ENCODE measurements at places on chromosomes 7 and 10.
A peak's percentile ranks its signal among the peaks of the same experiment; 100 is the strongest.

DNA sequence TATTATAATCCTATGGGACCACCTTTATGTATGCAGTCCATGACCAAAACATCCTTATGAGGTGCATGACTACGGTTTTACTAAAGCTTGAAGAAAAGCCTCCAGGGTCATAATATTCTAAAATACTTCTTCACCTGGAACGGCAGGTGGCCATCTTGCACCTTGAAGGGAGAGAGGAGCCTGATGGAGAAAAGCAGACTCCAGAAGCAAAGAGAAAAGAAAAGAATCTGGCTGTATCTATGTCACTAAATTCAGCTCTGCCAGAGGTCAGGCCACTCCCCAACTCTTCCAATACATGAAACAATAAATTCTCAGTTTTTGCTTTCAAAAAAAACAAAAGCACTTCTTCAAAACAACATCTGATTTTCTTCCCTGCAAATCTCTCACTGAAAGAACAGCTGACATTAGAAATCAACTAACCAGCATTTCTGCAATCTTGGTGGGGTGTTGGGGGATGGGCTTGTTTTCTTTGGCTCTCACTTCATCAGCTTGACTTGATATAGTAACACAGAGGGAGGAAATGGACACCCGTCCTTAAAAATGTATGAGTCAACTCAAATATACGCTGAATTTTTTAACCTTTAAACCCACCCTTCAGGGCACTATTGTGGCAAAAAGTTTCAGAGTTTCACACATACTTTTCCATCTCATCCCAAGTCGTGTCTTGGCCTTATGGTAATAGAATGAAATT is 21.7 kb downstream of the HIBADH start:
- no peak for DNase-seq

- DNase-seq, result no peak
These were observed 8.4 kb upstream of the SCART1 start for GRCh38 chr10:133445268-133445732.

DNA sequence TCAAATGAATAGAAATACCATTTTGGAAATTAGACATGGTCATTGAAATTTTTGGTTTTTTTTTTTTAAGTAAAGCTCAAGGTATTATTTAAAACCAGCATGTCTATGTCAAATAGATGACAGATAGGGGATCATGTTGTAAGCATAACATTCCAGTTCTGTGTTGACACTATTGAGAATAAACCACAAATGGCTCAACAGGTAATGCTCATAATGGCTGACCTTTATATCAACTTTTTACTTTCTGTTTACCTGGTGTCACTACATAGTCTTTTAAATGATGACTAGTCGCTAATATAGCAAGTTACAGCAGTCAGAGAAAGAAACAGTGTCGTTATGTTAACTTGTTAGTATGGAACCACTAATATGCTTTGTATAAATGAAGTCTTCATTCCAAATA is 616.0 kb downstream of the GATA3 start:
- DNase-seq, result no peak

DNA sequence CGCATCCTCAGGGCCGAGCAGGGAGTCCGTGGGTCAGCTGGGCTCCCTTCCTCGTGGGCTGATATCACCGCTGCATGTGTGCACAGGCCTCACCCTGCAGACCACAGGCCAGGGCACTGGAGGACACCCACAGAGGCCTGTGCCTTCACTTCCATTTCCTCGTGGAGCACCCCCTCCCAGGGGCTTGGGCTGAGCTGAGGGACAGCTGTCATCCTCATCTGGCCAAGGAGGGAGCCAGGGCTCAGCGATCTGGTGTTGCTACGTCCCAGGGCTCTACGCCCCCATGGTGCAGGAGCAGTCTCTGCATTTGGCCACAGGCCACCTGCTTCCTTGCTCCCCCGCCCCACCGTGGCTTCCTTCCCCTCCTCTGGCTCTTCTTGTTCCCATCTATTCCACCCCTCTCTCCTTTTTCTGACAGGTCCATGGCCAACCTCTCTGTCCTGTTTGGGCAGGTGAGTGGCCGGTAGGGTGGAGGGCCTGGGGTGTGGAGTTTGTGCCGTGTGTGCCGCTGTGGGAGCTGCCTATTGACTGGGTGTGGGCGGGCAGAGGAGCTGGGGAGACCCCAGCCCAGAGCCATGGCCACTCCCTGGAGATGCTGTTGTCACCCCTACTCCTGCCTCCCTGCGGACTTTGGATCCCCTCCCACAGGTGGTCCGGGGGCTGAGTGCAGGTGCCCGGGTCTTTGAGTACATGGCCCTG is 8.3 kb upstream of the ASIC3 start:
- no peak for DNase-seq

DNA sequence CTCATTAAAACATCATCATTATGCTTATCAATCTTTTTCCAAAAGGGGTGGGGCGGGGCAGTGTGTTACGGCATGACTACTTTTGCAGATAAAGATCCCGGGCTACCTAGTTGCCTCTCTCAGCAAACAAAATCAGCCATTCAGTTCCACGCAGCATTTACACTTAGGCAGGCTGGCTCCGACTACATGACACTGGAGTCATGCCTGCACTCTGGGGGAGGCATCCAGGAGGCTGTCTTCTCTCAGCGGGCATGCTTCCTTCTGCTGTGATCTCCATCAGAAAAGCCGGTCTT is 193.9 kb upstream of the TCF7L2 start:
- DNase-seq, result no peak

DNA sequence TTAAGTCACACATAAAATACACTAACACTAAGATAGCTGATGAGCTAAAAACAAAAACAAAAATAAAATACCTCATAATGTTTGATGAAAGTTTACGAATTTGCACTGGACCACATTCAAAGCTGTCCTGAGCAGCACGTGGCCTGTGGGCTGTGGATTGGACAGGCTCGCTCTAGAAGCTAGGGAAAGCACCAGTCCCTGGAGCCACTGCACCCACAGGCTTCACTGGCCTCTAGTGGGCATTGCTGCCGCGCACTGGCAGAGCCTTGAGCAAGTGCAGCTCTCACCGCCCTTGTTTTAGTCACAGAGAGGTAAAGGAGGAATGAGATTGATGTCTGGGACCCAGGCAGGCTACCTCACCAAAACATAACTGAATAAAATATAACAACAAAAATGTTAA is 67.6 kb downstream of the PAX2 start:
- DNase-seq, result no peak

GRCh38 chr7:48411619-48412018 is 240.4 kb downstream of the ABCA13 start:
- DNase-seq, result no peak

- DNase-seq, result peak; percentile 36
These were observed 684 bp upstream of the ATXN7L1 start for GRCh38 chr7:105876964-105877601.

- no peak for DNase-seq
These were observed 53.8 kb downstream of the NCAPG2 start for GRCh38 chr7:158650821-158651225.

DNA sequence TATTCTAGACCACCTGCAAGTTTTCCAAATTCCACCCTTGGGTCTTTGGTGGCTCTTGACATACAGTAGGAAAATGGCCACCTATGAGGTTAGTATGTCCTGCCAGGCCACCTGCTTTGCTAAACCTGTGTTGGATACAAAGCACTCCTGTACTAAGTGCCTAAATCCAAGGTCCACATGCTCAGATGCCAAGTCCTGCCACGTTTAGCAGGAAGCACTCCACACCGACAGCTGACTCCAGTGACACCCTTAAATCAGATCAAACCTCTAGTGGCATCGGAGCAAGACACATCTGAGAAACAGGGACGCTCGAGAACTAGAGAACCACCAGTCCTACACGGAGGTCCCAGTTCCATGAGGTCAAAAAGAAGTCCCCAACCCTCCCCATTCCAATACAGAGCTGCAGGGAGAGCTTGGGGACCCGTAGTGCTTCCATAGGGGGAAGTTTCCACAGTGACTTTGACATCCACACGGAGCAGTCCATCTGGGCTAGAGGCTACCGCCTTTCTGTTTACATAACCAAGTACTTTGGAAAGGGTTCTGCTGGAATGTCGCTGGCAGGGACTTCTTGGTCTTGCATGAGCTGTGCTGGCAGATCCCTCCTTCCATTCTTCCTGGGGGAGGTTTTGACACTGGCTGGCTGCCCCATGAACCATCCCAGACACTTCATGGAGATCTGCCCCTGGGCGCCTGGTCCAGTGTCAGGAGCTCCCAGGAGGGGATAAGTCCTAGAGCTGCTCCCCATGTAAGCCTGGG is 290.6 kb downstream of the PRPF18 start:
- DNase-seq, result no peak

DNA sequence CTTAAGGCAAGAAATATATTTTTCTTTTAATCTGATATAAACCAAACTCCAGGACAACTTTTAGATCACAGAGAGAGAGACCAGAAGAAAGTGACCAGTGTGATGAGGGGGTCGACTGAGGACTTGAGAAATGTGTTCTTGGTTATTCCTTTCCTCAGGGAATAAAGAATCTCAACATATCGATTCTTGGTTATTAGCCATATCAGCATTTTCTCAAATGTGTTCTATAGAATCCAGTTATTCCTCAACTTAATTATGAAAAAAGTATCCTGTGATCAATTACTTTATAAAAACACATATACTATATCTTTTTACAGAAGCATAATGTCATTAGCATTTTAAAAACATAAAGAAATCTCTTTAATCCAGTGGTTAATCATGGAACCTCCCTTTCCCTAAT is 222.1 kb upstream of the FAM3C start:
- no peak for DNase-seq

- no peak for DNase-seq
These were observed 5.3 kb upstream of the DNAJC12 start for GRCh38 chr10:67843284-67843683.

GRCh38 chr10:99529591-99530107 is 3.1 kb upstream of the NKX2-3 start:
- no peak for DNase-seq

DNA sequence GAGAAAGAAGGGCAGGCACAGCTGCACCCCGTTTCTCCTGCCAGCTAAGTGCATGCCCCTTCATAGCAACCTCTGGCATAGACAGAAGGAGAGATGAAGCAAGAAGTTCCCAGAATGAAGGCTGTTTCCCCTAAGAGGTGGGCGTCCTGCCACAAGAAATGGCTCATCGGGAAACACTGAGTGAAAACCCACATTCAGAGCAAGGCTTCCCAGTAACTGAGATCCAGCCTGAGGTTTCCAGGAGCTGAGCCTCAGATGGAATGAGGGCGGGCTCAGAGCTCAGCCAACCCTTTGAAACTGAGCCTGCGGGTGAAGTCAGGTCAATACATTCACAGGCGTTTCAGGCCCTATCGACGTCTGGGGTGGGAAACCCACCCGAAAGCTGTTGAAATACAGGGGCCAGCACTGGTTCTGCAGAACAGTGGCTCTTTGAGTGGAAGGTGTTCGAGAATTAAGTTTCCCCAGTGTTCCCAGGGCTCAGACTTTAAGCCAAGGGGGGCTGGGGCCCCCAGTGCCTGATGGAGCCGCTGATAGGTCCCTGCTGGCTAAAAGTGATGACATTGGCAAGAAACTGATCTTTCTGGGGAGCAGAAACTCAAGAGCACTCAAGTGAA is 510.2 kb downstream of the RPS24 start:
- DNase-seq, result peak; percentile 4

DNA sequence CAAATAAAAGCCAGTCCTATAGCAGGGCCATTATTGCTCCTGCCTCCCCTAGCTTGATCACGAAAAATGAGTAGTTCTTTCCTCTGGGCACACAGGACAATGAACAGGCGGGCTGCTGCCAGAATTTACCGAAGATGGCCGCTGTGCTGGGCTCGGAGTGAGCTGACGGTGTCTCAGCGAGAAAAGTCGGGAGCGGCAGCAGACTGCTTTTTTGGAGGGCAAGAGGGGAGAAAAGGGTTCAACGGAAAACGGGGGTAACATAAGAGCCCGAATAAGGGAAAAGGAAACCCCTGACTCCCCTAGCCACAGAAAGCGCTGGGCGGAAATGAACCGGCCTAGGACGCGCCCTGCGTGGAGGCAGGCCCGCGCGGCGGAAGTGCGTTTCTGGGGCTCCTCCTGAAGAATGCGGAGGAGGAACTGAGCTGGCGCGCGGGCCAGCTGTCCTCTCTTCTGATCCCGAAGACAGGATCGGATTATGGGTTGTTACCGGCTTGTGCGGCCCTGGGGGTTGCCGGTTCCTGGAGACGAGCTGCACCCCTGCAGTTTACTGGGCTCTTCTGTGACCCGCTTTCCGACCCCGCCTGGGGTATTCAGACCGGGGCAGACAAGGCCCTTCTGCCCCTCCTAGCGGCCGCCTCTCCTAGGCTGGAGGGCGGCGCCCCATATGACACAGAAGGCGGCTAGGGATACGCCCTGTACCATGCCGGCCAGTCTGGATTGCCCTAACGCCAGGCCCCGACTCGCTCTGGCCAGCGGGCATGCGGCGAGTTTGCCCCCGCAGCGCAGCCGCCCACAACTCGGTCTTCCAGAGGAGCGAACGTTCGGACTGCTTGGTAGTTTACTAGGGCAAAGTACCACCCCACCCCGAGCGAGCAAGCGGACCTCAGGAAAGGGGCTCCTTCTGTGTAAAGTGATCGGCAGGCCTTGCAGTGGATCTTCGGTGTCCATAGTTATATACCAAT is 30.1 kb upstream of the KMT2E start:
- peak; percentile 91 for DNase-seq

- DNase-seq, result no peak
These were observed 83.4 kb upstream of the FAM3C start for GRCh38 chr7:121479466-121479865.

Measured in stimulated activated CD4-positive, alpha-beta T cell treated with anti-CD3 and anti-CD28 coated beads, Interleukin-15, amount 100 ng/mL, for 24 hours (primary cell).